Small intestine (tissue), 16 donors: ENCODE measurements at places on chromosomes 11 and 22.
A peak's percentile ranks its signal among the peaks of the same experiment; 100 is the strongest.

- DNase-seq, result no peak
- no peaks in the 10 kb centered on the region for H3K4me1 ChIP-seq
- H3K36me3 ChIP-seq, result no peaks in the 10 kb centered on the region
- no peaks in the 10 kb centered on the region for H3K27me3 ChIP-seq
These were observed 17.6 kb upstream of the CD44 start for GRCh38 chr11:35121326-35121865.

DNA sequence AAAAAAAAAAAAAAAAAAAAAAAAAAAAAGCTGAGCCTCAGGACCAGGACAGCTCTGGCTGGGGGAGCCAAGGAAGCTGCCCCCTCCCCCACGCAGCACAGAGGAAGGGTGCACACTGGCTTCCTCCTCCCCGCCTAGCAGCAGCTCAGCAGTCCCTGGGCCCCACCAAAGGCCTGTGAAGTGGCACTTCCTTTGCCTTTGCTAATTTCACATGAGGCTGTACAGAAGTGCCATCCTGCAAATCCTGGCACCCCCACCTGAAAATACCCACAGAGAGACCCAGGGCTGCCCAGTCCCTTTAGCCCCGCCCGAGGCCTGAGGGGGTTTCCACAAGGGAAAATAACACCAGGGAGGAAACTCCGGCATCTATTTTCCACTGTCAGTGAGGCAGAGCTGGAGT, 3.9 kb downstream of the RHOG start:
- no peaks in the 10 kb centered on the region for H3K27me3 ChIP-seq
- H3K36me3 ChIP-seq, result no peaks in the 10 kb centered on the region
- no peak for DNase-seq
- H3K4me3 ChIP-seq, result no peak overlapping the region
- H3K4me1 ChIP-seq, result peaks cover 49% of the 10 kb centered on the region
- H3K27ac ChIP-seq, result peak overlapping the region; percentile 23

GRCh38 chr11:27347359-27348339, 15.4 kb downstream of the CCDC34 start:
- no peak for DNase-seq
- peaks cover 10% of the 10 kb centered on the region for H3K4me1 ChIP-seq
- no peak overlapping the region for H3K27ac ChIP-seq
- no peak overlapping the region for H3K4me3 ChIP-seq

DNA sequence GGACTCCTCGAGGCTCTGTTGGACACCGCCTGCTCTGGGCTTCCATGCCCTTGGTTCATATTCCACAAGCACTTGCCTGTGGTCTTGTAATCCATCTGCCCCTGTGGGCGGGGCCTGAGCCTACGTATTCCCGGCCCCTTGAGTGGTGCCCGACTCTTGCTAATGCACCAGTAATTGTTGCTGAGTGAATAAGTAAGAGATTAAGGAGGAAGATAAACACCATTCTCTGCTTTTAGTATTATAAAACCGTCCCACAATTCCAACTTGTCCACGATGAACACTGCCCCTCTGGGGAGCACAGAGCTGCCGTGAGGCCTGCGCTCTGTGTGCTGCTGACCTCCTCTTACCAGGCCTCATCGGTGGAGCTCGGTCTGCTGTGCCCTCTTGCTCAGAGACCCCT, 50.3 kb downstream of the MICAL2 start:
- peak; percentile 45 for DNase-seq
- H3K27ac ChIP-seq, result peak overlapping the region; percentile 73
- H3K27me3 ChIP-seq, result no peaks in the 10 kb centered on the region
- no peak overlapping the region for H3K4me3 ChIP-seq
- H3K36me3 ChIP-seq, result peaks cover 38% of the 10 kb centered on the region
- peaks cover 11% of the 10 kb centered on the region for H3K4me1 ChIP-seq

DNA sequence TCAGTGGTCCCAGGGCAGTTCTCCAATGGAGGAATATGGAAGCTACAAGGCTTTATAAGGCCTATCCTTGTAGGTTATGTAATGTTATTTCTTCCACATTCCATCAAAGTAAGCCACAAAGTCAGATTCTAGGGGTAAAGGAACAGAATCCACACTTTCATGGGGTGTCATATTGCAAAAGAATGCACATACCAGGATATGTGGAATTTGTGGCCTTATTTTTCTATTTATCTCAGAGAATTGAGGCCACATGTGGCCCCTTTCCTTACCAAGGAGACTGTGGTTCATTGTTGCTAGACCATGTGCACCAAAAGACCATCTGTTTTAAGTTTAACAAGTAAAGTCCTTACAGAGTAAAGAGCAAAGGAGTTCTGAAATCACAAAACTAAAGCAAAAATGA, 12.9 kb downstream of the LRRC4C start:
- no peak overlapping the region for H3K4me3 ChIP-seq
- H3K27ac ChIP-seq, result no peak overlapping the region
- no peaks in the 10 kb centered on the region for H3K36me3 ChIP-seq
- no peaks in the 10 kb centered on the region for H3K27me3 ChIP-seq

GRCh38 chr11:77656362-77656761, 18.8 kb upstream of the CLNS1A start:
- H3K27ac ChIP-seq, result no peak overlapping the region
- DNase-seq, result no peak
- H3K27me3 ChIP-seq, result no peaks in the 10 kb centered on the region
- H3K4me1 ChIP-seq, result no peaks in the 10 kb centered on the region

- peak overlapping the region; percentile 74 for H3K27ac ChIP-seq
- H3K36me3 ChIP-seq, result no peaks in the 10 kb centered on the region
- peaks cover 49% of the 10 kb centered on the region for H3K4me1 ChIP-seq
- H3K4me3 ChIP-seq, result peak overlapping the region; percentile 10
- no peaks in the 10 kb centered on the region for H3K27me3 ChIP-seq
- DNase-seq, result no peak
These were observed 355 bp upstream of the AP1B1 start for GRCh38 chr22:29388759-29389090.

DNA sequence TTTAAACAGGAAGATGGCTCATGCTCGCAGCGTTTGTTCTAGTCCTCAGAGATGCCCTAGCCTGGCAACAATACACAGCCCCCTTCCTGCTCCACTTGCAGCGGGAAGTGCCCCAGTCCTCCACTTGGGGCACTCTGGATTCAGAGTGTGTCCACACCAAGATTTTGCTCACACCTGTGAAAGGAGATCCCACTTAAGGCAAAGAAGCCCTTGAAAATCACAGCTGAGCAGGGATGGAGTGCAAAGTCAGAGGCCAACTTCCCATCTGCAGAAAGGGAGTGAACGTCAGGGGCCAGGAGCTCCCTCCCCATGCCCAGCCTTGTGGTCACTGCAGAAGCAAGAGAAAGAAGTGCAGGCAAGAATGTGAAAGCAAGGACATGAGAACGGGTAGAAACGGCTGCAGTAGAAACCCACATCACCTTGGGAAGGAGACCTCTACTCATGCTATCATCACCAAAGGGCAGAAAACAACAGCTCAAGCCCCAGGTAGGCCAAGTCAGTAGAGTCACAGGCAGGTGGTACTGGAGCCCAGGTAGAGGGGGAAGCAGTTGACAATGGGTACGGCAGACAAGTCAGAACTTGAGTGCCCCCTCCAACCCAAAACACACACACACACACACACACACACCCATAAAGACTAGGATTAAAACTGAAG, 157.4 kb downstream of the BUD13 start:
- H3K4me3 ChIP-seq, result no peak overlapping the region
- H3K27me3 ChIP-seq, result peaks cover 8% of the 10 kb centered on the region
- H3K36me3 ChIP-seq, result no peaks in the 10 kb centered on the region
- no peaks in the 10 kb centered on the region for H3K4me1 ChIP-seq

- no peak overlapping the region for H3K4me3 ChIP-seq
- H3K27me3 ChIP-seq, result no peaks in the 10 kb centered on the region
- H3K36me3 ChIP-seq, result no peaks in the 10 kb centered on the region
- no peak for DNase-seq
- no peak overlapping the region for H3K27ac ChIP-seq
- no peaks in the 10 kb centered on the region for H3K4me1 ChIP-seq
These were observed 833.8 kb downstream of the DLG2 start for GRCh38 chr11:84793318-84793717.

DNA sequence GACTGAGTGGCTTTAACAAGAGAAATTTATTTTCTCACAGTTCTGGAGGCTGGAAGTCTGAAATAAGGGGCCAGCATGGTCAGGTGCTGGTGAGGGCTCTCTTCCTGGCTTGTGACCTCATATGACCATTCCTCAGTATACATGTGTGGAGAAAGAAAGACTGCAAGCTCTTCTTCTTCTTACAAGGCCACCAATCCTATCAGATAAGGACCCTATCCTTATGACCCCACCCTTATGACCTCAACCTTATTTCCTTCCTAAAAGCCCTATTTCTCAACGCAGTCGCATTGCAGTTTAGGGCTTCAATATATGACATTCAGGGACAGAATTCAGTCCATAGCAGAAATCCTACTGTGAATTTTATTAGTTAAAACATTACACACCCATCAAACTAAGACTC, 124.4 kb upstream of the RAG2 start:
- H3K4me1 ChIP-seq, result no peaks in the 10 kb centered on the region
- H3K36me3 ChIP-seq, result no peaks in the 10 kb centered on the region
- H3K27ac ChIP-seq, result no peak overlapping the region
- H3K4me3 ChIP-seq, result no peak overlapping the region

DNA sequence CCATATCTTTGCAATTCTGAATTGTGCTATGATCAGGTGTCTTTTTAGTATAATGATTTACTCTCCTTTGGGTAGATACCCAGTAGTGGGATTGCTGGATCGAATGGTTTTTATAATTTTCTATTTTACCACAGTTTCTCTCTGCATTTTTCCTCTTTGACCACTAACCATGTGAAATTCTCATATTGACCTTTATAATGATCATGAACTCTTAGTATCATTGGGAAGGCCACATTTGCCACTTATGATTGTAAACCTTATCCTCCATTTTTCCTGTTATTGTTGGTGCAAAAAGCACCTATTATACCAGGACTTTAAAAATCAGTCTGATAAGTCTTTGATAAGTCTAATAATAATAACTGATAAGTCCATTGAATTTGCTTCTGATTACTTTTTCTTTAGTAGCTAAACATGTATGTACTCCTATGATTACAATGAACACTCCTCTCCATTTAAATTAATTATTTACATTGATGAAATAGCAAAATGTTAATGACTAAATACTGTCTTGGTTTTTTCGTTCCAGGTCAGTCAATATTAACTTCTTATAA, 9.6 kb downstream of the NEAT1 start:
- peaks cover 24% of the 10 kb centered on the region for H3K36me3 ChIP-seq
- no peaks in the 10 kb centered on the region for H3K27me3 ChIP-seq
- H3K27ac ChIP-seq, result no peak overlapping the region
- peaks cover 10% of the 10 kb centered on the region for H3K4me1 ChIP-seq
- no peak overlapping the region for H3K4me3 ChIP-seq

DNA sequence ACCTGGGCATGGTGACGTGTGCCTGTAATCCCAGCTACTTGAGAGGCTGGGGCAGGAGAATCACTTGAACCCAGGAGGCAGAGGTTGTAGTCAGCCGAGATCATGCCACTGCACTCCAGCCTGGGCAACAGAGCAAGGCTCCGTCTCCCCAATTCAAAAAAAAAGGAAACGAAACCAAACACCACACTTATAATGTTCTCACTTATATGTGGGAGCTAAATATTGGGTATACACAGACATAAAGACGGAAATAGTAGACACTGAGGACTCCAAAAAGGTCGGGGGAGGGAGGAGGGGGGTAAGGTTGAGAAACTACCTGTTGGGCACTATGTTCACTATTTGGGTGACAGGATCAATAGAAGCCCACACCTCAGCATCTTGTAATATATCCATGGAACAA, 94.3 kb downstream of the GAB2 start:
- DNase-seq, result no peak
- H3K4me1 ChIP-seq, result peaks cover 3% of the 10 kb centered on the region
- H3K27ac ChIP-seq, result no peak overlapping the region
- H3K27me3 ChIP-seq, result no peaks in the 10 kb centered on the region

DNA sequence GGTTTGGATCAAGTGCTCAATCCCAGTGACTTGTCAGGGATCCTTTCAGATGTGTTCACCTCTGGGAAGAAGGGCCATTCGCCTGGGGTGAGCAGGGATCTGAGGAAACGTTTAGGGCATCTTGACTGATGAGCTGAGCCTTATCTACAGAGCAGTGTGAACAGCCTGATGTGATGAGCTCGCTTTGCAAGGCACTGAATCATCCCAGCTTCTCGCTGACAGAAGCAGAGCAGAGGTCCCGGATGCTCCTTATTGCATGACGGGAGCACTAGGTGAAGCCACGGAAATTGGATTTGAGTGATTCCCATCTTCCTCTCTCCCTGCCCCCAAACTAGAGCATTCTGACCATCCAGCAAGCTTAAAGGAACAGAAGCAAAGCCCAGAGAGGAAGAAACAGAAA, 46.5 kb downstream of the SEZ6L start:
- no peaks in the 10 kb centered on the region for H3K27me3 ChIP-seq
- H3K36me3 ChIP-seq, result no peaks in the 10 kb centered on the region
- DNase-seq, result no peak
- H3K4me1 ChIP-seq, result no peaks in the 10 kb centered on the region
- no peak overlapping the region for H3K4me3 ChIP-seq
- no peak overlapping the region for H3K27ac ChIP-seq
